ENCODE measurements at places on chromosomes 1 and 21. TPM values are rescaled to one million over a fixed set of nuclear protein-coding genes. Genes with fewer than 3 reads are reported as not detected.

DNA sequence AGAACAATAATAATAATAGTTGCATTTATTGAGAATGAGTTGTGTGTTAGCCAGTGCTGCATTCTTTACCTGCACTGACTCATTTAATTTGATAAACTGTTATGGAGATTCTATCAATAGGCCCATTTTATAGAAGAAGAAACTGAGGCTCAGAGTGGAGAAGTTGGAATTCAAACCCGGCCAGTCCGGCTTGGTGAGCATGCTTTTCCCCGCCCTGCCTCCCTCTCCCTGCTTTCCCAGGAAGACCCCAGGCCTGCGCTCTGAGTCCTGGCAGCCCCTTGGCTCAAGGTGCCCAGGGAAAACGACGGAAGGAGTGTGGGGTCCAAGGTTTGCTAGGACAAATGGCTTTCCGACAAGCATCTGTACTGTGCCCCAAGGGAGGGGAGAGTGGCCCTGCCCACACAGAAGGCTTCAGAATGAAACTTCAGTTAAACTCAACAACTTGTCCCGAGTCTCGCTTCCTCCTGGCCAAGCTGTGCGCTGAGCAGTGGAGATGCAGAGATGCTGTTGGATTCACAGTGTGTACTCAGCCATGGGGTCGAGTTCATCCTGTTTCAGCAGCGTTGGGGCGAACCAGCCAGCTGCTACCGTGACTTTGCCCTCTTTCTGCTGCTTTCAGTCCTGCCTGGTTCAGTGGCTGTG lies 23.3 kb upstream of the PADI6 start:
- no peak for DNase-seq

DNA sequence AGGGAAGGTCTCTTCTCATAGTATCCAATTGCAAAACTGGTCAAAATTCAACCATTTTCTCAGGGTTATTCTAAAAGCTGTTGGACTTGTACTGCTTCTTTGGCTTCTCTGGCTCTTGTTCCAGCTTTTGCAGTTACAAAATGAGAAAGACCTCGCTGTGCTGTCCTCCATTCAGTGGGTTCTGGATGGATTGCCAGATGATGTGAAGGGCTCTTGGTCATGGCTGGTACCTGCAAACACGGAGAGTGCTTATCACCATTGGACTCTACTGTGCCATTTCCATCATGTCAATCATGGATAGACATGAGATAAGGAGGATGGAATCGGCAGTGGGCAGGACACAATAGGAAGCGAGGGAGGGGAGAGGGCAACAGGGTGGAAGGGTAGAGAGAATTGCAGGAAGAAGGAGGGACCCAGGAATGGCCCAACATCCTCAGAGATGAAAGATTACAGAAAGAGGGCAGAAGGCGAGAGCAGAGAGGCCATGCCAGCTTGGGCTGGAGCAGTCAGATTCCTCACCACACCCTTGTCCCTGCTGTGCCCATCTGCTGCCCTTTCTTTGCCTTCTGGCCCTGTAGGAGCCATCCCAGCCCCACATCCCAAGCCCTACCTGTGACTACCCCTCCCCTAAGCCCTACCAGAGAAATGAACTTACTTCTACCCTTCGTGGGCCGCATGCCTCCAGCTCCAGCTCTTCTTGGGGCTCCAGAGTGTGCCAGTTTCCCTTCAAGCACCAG lies 70.3 kb downstream of the HIVEP3 start:
- no peak for DNase-seq

TNFAIP8L2 gene
- 1.4 TPM for total RNA-seq

GNAT2 gene
- not detected for total RNA-seq

GUK1 gene
- total RNA-seq: 175 TPM

DNA sequence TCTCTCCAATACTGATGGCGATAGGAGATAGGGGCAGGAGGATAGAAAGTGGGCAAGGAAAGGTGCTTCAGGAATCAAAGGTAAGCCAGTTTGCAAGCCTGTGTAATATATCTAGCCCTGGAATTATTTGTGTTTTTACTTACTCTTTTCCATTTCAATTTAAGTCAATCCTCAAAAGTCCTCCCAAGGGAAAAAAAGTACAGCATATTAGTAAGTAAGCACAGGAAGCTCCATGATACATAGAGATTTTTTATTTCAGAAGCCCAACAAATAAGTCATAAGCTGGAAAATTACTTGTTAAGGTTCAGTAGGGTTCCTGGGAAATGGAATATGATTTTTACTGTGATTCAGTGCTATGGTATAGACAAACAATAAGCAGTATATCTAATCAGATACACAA lies 337.7 kb upstream of the DUSP10 start:
- DNase-seq: no peak

DNA sequence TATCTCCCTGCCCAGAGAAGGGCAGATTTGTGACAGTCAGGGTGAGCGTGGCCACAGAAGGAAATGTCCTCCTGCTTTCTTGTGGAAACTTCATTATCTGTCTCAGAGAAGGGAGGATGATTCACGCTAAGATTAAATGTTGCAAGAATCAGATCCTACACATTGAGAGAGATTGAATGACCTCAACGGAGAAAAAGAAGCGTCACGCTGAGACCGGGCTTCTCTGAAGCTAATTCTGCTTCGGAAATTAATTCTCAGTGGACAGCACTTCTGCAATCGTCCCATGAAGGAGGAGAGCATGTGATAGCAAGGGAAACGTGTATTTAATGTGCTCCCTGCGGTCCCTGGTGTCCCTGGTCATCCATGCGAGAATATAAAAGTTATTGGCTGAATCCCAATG lies 19.8 kb upstream of the C1orf21 start:
- no peak for DNase-seq

GRCh38 chr1:157056269-157056668 lies 10.7 kb upstream of the ARHGEF11 start:
- DNase-seq: no peak

GRCh38 chr1:229249854-229250644 lies 20.9 kb upstream of the RAB4A start:
- DNase-seq: no peak

DNA sequence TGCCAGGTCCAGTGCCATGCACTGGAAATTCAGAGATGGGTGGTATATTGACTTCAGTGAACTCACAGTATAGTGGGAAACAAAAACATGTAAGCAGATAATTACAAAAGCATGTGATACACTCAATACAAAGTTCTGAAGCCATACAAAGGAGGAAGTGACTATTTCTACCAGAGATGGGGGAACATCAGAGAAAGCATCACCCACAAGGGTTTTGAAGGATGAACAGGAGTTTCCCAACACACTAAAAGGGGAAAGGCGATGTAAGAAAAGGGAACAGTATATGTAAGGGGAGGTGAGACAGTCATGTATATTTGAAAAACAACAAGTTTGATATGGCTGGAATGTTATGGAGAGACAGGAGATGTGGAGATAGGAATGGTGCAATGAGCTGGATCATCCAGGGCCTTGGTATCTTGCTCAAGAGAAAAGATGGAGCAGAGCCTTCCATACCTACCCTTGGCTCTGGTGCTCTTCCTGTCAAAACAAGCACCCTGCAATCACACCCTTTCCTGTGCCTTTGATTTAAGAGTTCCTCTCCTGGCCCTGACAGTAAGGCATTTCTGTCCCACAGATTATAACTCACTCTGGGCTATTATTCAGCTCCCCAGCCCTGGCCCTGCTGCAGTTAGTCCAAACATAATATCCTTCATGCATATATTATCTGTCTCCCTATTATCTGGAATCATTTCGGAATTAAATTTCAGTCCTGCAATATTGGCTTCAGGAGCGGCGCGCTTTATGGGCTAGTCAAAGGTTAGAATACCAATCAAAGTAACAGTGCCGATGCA lies 60.5 kb downstream of the DMAP1 start:
- no peak for DNase-seq

SPATA45 gene
- total RNA-seq: not detected

DNA sequence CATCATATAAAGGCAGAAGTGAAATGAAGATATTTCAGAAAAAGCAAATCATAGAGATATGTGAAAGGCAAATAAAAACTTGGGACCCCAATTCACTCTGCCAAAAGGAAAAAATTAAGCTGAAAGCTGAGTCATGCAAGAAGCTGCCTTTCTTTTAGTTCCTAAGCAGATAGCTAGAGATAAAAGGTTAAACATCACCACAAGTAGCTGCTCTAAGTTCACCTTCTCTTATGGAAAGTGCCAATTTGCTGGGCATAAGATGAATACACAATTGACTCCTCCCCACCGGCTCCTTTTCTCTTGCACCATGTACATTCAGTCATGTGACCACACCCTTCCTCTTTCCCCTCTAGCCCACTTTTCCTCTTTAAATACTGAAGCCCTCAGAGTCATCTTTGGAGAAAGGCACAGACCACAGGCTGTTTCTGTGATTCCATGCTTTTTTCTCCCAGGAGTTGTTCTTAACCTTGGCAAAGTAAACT lies 5.4 kb upstream of the SUMO3 start:
- DNase-seq: no peak

GRCh38 chr1:171090604-171091003 lies at the start of gene FMO3:
Gene FMO3, plus strand, starts transcription at chr1:171090905. Its CDS starts 1,754 bp downstream, at chr1:171092659.
- DNase-seq: no peak

DNA sequence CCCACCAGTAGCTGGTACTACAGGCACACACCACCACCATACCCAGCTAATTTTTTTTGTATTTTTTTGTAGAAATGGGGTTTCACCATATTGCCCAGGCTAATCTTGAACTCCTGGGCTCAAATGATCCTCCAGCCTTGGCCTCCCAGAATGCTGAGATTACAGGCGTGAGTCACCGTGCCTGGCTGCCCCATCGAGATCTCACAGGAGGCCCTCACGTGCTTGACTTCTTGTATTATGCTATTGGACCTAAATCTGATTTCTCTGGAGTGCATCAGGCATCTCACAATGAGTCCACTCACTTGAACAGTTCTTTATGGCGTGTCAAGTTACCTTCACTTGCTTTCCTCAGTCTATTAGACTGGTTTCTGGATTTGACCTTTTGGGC lies 9.3 kb upstream of the RSRP1 start:
- DNase-seq: no peak

LCE2C gene
- total RNA-seq: not detected

S100A13 gene
- total RNA-seq: 124 TPM

TPM3 gene
- 77.1 TPM for total RNA-seq

TMEM269 gene
- total RNA-seq: not detected

All from left ventricle myocardium superior (tissue), 1 donor.